A549 treated with Mapracorat at 1 μM for 4 hours (cell line): ENCODE measurements at places on chromosomes 5 and 9. TPM values are rescaled to one million over a fixed set of nuclear protein-coding genes. Genes with fewer than 3 reads are reported as not detected.

NUTM2G gene
- not detected in 5 replicates for total RNA-seq

FGF10 gene
- total RNA-seq: not detected in 5 replicates

IL4 gene
- total RNA-seq: not detected in 5 replicates

CRHBP gene
- 0.13 TPM in 1 of 5 replicates, not detected in the others for total RNA-seq

IL17B gene
- total RNA-seq: not detected in 5 replicates

ARHGEF37 gene
- total RNA-seq: 1.7 to 2.3 TPM (median 1.9 TPM) in 5 replicates

BARHL1 gene
- 0.07 TPM in 1 of 5 replicates, not detected in the others for total RNA-seq

SUSD3 gene
- 0.56 to 1.6 TPM (median 0.66 TPM) in 5 replicates for total RNA-seq

MCIDAS gene
- total RNA-seq: 1.6 to 2.2 TPM (median 1.8 TPM) in 5 replicates

DAPK1 gene
- total RNA-seq: 15.8 to 22.0 TPM (median 20.1 TPM) in 5 replicates

SLC46A2 gene
- not detected in 5 replicates for total RNA-seq

CCL28 gene
- total RNA-seq: 0.04 to 0.17 TPM (median 0.11 TPM) in 4 of 5 replicates, not detected in the other

CCDC180 gene
- total RNA-seq: 0.36 to 1.6 TPM (median 0.70 TPM) in 5 replicates

TCF7 gene
- total RNA-seq: 10.7 to 12.3 TPM (median 11.9 TPM) in 5 replicates

INSL4 gene
- total RNA-seq: 13.9 to 20.2 TPM (median 15.8 TPM) in 5 replicates

PHPT1 gene
- 279 to 323 TPM (median 297 TPM) in 5 replicates for total RNA-seq

ADGRD2 gene
- not detected in 5 replicates for total RNA-seq

PRUNE2 gene
- 0.26 TPM in 1 of 5 replicates, not detected in the others for total RNA-seq

TTLL11 gene
- 2.9 to 5.3 TPM (median 4.6 TPM) in 5 replicates for total RNA-seq

UGT3A1 gene
- not detected in 5 replicates for total RNA-seq

SLC6A7 gene
- total RNA-seq: 0.05 TPM in 1 of 5 replicates, not detected in the others

ADAMTS6 gene
- total RNA-seq: 0.01 to 0.10 TPM (median 0.06 TPM) in 4 of 5 replicates, not detected in the other

PCDHB7 gene
- total RNA-seq: 0.05 TPM in 1 of 5 replicates, not detected in the others

RAD23B gene
- 88.2 to 116 TPM (median 108 TPM) in 5 replicates for total RNA-seq

IL3 gene
- not detected in 5 replicates for total RNA-seq
